ENCODE measurements at places on chromosomes 2 and 18.

DNA sequence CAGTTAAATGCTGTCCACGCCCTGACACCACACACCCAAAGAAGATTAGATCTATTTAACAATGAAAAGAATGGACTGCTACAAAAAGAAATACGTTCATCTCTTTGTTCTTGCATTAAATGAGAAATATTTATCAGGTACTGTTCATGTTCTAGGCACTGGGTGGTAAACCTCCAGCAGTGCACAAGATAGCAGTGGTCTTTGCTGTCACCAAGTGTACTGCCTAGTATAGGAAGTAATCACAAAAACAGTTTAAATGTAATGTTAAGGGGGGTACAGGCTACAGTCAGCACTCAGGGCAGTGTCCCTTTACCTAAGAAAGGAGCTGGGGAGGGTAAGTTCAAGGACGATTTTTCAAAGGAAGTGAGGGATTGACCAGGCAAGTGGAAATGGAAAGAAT, 443.6 kb downstream of the PARD3B start:
- no peak for DNase-seq

- DNase-seq, result no peak
These were observed 6.5 kb upstream of the ACTG2 start for GRCh38 chr2:73886357-73886756.

DNA sequence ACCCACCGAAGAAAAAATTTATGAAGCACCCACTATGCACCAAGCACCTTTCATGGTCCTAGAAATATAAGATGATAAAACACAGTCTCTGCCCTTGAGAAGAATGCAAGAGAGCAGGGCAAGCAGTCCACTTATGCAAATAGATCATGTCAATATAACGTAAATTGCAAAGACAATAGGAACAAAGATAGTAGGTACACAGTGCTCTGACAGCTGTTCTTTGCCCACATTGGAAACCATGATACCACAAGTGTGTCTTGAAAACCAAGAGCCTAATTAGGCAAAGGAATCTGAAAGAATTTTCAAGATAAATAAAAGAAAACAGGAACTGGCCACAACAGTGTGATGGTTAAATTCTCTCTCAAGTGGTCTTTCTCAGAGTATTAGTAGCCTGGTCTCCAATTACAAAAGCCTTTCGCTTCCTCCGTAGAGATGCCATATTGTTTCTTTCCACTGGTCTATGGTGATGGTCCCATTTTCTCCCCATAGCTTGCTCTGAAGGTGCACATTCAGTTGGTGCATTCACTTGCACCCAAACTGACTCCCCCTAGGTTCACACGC, 108.5 kb downstream of the VWC2L start:
- DNase-seq, result no peak

GRCh38 chr2:137826373-137827372, 137.6 kb upstream of the HNMT start:
- DNase-seq, result no peak

GRCh38 chr2:151374436-151374835, 17.0 kb downstream of the TNFAIP6 start:
- no peak for DNase-seq

DNA sequence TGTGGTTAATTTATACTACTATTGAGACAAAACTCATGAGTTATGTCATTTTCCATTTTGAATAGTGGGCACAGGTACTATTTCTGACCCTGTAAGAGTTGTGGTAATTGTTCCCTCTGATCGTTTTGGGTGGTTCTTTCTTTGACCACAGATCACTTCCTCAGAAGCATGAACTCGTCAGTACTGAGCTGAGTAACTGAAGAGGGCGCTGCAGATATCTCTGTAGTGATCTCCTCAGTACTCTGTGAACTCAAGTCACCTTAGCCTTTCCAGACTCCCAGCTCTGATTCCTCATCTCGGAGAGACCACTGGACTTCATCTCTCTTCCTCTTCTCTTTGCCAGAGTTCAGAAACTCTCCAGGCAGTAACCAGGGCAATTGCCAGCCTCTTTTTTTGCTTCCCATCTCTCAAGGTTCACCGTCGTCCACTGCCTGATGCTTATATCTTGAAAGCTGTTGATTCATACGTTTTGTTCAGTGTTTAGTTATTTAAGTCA, 9.4 kb upstream of the IL1RL1 start:
- DNase-seq, result peak; percentile 24

- DNase-seq, result no peak
These were observed 105.9 kb downstream of the TMX3 start for GRCh38 chr18:68608851-68609490.

DNA sequence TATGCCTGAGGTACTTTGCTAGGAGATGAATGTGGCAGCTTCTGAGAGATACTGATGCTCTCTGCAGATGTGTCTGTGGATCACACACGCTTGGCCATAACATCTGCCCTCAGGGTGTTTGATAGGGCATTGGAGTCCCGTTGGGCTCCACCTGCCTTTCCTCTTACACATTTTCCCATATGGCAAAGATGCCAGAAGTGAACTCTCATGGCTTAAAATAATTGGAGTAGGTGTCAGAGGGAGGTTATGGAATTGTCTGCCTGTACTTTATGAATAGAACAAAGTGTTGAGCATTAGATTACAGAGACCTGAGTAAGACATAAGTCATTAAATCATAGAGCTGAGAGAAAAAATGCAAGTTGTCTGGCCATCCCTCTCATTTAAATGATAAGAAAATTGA, 75.3 kb upstream of the PNPT1 start:
- DNase-seq, result no peak

- no peak for DNase-seq
These were observed 464 bp upstream of the FTCDNL1 start for GRCh38 chr2:199851501-199851810.

- no peak for DNase-seq
These were observed 170.0 kb downstream of the TXNL1 start for GRCh38 chr18:56468396-56468795.

GRCh38 chr2:102114290-102114721, 28.2 kb upstream of the IL1R1 start:
- no peak for DNase-seq

DNA sequence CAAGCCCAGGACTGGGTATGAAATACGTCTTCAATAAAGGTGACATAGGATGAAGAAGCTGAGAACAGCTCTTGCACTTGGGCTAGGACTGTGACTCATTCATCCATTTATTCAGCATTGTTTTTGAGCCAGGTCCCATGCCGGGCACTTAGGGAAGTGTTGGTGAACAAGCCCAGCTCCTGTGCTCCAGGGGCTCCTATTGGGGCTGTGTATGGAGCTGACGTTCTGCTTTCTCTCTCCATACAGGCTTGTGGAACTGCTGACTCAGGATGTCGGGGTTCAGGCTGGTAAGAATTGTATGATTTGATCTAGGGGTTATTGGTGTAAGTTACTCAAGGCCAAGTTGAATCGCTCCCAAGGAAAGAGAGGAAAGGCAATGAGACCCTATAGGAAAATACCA, 24.0 kb downstream of the MYO7B start:
- DNase-seq, result no peak

- no peak for DNase-seq
These were observed 17.2 kb downstream of the MBP start for GRCh38 chr18:77115192-77115953.

DNA sequence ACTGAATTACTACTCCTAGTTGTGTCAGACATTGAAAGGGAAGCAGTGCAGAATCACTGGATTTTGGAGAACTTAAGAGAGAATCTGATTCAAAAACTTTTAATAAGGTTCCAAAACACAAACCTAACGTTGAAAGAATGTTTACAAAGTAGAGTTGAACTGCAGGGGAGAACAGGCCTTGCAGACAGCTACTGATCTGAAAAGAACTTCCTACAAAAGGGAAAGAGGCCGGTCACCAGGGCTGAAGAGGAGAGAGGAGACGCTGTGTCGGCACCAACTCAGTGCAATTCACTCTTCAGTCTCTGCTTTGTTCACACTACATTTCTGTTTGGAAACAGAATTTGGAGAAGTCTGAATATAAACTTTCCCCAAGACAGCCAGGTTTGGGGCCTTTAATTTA, 124.0 kb downstream of the GAREM1 start:
- no peak for DNase-seq

DNA sequence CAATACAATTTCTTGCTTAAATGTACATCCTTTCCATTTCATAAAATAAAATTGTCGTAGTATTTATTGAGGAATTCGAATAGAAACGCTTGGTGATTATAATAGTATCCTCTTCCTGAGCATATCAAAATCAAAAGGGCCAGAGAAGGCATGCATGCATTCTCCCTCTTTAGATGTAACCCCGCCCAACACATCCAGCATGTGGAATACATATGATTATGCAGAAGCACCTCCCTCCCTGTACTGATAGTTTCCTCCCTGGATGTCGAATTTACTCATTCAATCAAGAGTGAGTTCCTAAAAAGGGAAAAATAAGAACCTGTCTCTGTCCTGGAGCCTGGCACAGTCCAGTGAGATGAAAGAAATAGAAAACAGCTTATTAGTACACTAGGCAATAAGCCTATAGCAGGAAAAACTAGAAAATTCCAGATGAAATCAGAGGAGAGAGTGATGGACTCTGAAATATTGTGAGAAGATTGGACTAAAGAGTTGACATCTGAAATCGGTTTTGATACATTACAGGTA, 262.9 kb downstream of the RDH14 start:
- no peak for DNase-seq

- no peak for DNase-seq
These were observed 16.9 kb downstream of the SLC66A2 start for GRCh38 chr18:79934311-79935097.

DNA sequence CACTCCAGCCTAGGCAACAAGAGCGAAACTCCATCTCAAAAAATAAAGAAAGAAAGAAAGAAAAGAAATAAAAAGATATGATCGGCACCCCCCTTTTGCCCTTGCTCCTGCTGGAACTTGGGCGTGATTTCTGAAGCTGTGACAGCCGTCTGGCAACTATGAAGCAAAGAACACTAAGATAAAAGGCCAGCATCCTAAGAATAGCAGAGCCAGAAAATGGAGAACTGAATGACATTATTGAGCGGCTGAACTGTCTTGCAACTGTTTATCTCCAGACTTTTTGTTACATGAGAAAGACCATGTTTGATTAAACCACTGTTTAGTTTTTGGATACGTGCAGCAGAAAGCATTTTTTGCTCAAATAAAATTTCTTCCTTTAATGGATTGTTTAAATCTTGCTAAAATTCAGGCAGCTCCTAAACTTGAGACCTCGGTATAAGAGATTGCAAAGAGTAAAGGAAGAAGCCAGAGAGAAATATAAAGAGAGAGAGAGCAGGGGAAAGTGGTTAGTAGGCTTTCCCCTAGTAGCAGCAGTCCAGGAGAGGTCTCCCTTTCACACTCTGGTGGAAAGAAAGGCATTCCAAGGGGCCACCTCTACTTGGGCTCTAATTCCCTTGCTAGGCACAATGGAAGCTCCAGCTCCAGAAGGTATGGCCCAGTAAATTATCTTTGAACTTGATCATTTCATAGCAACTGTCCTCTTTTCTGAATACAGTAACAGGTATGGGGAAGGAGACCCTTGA, 8.2 kb upstream of the MBD2 start:
- no peak for DNase-seq

GRCh38 chr18:13455960-13456481, 237.5 kb downstream of the LDLRAD4 start:
- no peak for DNase-seq

- DNase-seq, result no peak
These were observed 4.3 kb upstream of the HS6ST1 start for GRCh38 chr2:128322715-128323554.
